ENCODE measurements at places on chromosomes 1 and 21.

DNA sequence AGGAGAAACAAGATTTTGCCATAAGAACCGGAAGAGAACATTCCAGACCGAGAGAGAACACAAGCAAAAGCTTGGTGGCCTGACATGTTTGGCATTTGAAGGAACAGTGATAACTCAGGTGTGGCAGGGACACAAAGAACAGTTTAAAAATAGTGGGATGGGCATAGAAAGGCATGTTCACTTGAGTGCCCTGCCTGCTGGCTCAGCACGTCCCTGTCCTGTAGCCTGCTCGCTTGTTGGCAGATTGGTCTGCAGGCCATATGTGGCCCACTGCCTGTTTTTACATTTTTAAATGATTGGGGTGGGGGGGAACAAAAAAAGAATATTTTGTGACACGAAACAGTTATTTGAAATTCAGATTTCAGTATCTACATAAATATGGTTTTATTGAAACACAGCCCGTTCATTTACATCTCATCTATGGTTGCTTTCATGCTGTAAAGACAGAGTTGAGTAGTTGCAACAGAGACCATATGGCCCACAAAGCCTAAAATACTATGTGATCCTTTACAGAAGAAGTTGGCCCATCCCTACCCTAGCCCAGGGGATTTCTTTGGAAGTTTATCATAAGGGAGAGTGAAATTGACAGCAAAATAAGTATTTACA is 100.7 kb downstream of the RGL1 start:
- no peak for DNase-seq

DNA sequence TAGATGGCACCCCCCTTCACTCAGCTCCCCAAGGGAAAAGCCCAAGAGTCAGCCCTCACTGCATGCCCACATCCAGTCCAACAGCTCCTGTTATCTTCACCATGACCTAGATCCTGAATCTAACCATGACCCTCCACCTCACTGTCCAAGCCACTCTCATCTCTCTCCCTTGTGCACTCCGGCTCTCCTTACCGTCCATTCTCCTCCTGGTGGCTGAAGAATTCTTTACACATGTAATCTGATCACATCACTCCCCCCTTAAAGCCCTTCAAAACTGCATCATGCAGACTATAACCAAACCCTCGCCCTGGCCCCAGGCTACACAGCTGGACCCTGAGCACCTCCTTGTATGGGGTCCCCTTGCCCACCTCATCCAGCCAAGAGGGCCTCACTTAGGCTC is 14.0 kb upstream of the PAQR7 start:
- no peak for DNase-seq

DNA sequence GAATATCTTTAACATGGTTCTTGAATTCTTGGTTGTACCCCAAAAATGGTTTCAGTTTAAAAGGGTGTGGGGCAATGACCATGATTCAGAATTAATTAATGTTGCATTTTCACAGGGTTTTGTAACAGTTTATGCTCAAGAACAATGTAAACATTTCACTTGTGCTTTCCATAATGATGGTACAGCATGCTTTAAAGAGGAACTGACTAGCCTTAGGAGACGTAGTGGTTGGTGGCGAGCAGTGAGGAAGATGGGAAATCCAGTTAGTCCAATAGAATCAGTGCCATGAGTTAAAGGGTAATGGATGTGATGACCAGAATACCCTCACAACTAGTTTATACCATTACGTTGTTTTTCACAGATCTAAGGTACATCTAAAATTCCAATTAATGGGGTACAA is 138.0 kb downstream of the HS2ST1 start:
- no peak for DNase-seq

- DNase-seq, result no peak
These were observed 2.9 kb upstream of the GPR25 start for GRCh38 chr1:200869753-200870391.

GRCh38 chr1:12447307-12447706 is 170.7 kb downstream of the DHRS3 start:
- peak; percentile 91 for DNase-seq

DNA sequence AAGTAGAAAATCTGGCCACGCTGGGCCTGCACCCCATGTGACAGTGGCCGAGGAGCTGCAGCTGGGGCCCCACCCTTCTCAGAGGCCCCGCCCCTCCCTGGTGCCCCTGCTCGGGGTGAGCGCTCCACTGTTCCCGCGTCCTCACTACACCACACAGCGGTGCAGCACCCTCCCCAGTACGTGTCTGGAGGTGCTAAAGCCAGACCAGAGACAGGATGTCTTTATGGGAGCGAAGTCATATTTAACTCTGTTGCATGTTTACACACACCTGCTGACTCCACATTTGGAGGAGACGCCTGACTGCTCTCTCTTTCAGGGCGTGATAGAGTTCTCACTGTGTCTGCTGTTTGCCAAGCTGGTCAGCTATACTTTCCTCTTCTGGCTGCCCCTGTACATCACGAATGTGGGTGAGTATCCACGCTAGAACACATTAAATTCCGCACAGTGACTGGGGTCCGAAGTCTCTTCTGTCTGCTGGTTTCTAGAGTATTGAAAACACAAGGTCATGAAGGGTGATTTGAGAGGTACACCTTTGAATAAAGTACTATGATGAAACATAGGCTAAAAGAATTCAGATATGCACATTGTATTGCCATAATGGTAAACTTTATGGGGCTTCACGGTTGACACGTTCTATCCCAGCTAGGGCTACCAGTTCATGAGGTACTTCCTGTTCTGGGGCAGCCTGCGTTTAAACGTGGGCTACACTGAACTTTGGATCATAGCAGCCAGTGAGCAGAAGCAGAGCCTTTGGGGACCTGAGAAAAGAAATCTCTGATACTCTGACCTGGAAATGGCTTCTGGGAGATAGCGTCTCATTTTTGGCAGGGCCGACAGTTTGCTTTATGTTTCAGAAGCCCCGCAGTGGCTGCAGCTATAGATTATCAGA is 48.4 kb downstream of the SLC37A1 start:
- no peak for DNase-seq

DNA sequence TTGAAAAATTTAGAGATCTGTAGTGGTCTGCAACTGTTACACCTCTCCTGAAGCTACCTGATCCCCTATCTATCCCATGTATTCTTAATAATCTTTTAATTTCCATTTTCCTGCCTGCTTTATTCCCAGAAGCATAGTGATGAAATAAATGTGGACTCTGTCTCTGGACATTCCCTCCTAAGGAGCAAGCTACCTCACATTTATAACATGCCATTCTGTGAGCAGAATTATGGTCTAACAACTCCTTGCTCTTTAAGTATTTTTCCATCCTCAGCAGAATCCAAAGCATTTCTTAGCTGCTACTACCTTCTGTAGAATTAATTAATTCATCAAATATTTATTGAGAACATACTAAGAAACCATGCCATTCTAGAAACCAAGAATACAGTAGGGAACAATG is 15.1 kb downstream of the CRP start:
- no peak for DNase-seq

GRCh38 chr1:53376041-53376461 is 48.2 kb upstream of the LRP8 start:
- no peak for DNase-seq

DNA sequence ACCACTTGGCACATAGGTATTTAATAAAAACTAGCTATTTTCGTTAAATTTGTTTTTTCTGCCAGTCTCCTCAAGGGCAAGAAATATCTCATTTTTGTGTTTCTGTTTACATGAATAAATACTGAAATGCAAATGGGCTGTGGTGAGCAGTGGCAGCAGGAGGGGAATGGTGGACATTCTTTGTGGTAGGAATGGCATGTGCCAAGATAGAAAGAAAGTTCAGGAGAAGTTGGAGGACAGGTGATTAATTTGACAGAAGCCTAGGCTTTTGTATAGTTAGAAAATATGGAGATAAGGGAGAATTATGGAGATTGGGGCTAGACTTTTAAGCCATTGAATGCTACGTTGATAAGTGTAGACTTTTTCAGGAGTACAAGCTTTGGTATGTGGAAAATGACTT is 8.6 kb downstream of the RAP1A start:
- DNase-seq, result no peak

DNA sequence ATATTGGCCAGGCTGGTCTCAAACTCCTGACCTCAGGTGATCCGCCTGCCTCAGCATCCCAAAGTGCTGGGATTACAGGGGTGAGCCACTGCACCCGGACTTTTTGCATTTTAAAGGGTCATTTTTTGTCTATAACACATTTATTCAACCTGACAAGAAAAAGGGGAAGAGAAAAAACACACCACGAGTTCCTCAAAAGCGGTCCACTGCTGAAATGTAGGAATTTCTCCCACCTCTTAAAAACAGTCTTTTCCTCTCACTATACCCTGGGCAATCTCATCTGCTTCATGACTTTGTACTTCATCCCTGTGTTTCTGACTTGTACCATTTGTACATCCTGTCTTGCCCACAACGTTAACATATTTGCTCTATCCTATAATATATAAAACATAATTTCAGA is 413.3 kb upstream of the PTBP2 start:
- no peak for DNase-seq

DNA sequence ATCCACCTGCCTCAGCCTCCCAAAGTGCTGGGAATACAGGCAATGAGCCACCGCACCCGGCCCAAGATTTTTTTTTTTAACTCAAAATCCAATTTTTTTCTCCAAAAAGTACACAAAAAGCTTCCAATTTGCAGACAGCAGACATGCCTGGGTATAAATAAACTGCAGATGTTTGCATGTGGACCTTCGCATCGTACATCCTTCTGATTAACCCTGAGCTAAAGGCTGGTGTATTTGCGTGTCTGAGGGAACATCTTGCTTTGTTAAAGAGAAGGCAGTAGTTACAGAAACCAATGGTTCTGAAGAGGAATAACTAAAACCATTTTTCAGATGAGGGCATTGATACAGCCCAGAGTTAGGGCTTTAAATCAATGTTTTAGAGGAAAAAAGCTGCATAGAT is 12.7 kb downstream of the BCAR3 start:
- DNase-seq, result no peak

DNA sequence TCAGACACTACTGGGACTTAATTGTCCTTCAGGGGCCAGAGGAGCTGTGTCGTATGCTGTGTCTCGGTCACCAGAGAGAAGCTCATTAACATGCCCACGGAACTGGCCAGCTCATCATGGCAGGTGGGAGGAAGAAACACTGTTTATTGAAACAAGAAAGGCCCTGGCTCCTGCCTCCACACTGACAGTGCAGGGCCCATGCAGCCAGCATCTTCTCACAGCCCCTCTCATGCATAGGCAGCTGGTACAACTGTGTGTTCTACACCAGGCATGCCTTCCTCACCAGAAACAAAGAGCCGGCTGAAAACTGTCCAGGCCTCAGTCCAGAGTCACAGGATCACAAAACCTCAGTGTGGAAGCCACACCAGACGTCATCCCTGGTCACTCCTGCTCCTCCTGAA is 106.0 kb downstream of the UBE2U start:
- no peak for DNase-seq

DNA sequence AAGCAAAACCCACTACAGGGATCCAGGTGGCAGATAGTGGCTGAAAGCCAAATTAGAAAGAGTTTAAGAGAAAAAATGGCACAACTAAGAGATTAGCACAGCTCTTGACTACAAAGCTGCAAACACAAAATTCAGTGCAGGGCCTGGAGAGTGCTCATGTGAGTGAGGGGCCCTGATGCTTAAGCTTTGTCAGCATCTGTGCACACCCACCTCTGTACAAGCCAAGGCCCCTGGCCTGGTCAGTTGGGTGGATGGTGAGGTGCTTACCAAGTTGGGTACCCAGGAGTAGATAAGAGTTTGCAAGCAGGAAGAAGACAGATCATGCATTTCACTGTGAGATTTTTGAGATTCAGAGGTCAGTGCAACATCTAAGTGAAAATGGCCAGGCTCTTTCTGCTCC is 62.7 kb upstream of the ATP1B1 start:
- no peak for DNase-seq

- DNase-seq, result peak; percentile 84
These were observed 21.2 kb downstream of the OVGP1 start for GRCh38 chr1:111406321-111406768.

DNA sequence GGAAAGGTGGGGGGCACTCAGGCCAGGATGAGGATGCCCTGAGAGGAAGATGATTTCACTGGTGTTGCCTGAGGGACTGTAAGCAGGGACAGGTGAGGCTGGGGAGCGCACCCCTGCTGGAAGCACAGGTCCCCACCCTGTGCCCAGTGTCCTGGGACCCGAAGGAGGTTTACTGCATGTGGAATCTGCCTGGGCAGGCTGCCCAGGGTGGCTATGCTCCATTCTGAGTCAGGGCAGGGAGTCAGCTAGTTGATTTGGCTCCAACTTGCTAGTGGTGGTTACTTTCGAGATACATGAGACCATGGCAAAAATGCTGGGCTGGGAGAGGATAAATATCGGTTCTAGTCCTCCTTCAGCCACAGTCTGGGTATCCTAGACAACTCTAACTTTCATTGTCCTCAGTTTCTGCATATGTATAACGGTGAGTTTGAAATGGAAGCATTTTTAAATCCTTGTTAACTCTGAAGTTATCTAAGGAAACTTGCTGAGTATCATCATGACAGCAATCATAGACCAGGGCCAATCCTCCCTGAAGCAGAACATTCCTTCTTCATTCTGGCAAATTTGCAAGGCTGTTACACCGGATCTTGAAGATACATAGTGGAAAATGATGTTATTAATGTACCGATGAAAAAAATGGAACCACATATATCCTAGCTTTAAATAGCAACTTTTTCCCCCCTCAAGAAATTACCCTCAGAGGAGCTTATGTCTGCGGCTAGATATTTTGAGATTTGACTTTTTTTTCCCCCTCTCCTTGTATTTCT is 7.7 kb downstream of the TLR5 start:
- DNase-seq, result peak; percentile 83

DNA sequence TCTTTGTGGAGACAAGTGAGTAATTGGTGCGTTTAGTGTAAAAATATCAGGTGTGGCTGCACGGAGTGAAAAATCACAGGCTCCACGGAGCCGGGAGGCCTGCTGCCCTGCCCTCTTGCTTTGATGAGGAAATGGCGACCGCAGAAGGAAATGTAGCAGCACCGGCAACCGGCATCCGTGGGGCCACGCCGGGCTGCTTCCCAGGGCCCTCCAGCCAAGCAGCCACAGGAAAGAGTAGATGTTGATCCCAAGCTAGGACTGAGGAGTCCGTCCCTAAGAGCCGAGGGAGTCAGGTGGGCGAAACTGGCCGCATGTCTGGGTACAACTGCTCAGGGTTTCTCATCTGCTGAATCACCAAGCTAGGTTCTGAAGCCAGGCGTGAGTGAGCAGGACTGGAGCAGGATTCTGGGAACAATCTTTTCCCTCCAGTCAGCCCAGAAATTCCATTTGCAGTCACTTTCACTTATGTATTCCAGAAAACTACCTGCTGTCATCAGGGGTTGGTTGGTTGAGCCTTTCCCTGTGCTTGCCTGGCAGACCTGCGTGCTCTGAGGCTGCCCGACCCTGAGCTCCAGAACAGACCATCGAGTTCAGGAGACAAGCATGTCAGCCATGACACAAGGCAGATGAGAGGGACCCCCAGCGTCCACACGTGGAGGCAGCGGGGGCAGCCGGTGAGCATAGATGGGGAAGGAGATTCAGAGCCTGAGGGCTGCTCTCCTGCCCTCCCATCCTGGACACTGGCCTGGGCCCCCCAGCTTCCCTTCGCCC is 5.8 kb upstream of the ITGB2 start:
- DNase-seq, result peak; percentile 60

- DNase-seq, result no peak
These were observed 16.0 kb upstream of the LSS start for GRCh38 chr21:46244602-46245001.

- no peak for DNase-seq
These were observed 1351.7 kb downstream of the MRPL39 start for GRCh38 chr21:24255591-24255990.

- DNase-seq, result peak; percentile 47
These were observed 66.8 kb upstream of the RGS7 start for GRCh38 chr1:241423541-241424479.

Measured in fibroblast of the aortic adventitia (primary cell).